Heart right ventricle (tissue), 16 donors: ENCODE measurements at places on chromosomes 3 and 15. TPM values are rescaled to one million over a fixed set of nuclear protein-coding genes. Genes with fewer than 3 reads are reported as not detected.

The KNL1 gene
- 2.6 TPM for total RNA-seq

GRCh38 chr3:195226900-195227447 lies 44.0 kb downstream of the XXYLT1 start:
- no peak for DNase-seq

- DNase-seq = no peak
Observed at GRCh38 chr3:71247958-71248335, 335.6 kb downstream of the FOXP1 start.

DNA sequence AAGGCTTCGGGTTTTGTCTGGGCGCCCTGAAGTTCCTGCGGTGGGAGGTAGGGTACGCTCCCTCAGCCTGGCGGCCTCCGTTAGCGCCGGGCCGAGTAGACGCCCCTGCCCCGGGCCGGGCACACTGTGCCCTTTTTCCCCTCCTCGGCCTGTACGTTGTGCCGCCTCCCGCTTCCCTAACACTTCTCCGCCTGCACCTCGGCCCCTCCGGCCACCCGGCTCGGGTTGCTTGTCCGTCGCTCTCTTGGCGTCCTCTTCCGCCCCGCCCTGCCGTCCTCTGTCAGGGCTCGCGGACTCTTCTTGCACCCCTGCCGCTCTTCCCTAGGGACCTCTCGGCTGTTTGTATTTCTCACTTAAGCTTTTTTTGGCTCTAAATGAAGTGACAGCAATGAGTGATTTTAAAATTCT lies 384 bp downstream of the KNL1 start:
- DNase-seq = peak; percentile 51
